ENCODE measurements at places on chromosomes 13 and 19.

- DNase-seq: no peak
These were observed 162.7 kb downstream of the POSTN start for GRCh38 chr13:37435881-37436280.

DNA sequence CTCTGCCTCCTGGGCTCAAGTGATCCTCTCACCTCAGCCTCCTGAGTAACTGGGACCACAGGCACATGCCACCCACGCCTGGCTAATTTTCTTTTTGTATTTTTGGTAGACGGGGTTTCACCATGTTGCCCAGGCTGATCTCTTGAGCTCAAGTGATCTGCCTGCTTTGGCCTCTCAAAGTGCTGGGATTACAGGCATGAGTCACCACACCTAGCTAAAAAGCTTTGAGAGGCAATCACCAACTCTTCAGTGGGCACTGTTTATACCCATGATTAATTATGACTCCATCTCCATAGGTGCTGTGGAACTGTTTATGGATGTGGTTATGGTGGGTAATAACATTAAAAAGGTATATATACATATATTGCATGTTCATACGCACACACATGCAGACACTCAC, 7.5 kb upstream of the RBM26 start:
- no peak for DNase-seq

DNA sequence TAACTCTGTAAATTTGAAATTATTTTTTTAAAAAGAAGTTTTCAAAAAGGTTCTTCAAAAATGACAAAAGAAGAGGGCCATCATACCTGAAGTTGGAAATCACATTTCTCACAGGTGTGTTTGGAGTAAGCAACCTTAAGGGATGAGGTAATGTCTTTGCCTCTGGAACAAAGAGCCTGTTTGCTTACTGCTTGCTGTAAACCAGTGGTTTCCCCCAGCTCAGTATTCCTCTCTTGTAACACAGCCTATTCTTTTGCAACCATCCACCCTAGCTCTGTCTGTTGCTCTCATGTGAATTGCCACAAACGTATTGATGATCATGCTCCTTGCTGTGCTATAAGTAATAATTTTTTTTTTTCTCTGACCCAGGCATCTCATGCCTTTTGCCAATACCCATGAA, 38.1 kb downstream of the UCHL3 start:
- DNase-seq: no peak

DNA sequence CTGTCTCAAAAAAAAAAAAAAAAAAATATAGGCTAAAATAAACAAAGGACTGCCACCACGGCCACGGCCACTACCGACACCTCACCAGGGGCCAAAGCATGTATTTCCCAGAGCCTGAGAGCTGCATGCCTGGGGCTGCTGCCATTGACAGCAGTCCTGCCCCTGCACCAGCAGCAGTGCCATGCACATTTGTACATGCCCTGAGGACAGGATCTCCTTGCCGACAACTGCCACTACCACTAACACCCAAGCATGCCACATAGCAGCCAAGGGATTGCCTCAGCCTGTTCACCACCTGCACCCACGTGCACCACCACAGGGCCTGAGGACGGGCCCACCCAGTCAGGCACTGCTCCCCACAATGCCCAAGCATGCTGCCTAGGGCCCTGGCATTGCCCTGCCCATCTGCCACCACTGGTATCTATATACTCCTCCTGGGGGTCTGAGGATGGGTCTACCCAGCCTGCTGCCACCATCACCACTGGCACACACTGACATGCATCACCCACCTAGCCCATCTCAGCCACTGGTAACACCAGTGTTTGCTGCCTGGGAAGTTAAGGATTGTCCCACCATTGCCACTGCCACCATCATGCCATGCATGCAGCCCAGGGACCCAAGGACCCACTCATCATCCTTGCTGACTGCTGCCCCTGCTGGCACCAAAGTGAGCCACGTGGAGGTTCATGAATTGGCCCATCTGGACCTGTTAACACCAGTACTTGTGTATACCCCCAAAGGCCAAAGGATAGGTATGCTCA, 10.6 kb upstream of the NUP62 start:
- DNase-seq: no peak

DNA sequence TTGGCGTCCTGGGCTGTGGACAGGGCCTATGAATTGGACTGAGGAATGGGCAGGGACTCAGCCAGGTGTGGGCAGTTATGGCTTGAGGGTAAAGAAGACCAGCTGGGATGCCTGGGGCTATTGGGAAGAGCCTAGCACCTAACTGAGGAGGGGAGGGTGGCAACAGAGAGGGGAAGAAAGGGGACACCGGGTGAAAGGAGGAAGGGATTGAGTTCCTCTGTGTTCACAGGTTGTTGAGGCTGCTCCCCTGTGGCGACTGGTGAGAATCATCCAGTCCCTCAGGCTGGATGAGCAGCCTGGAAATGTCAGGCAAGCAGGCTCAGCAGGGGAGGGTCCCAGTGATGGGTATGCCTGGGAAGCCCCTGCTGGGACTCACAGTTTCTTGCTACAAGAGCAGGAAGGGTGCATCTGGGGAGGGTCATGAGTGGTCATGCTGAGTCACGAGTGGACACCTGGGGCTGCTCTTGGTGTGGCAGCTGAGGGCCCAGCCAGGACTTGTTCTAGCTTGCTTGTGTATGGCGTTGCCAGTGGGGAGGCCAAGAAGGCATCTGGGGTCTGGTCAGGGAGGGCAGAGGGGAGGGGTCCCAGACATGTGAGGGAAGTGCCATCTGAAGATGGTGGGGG, 1.4 kb downstream of the ZNF324 start:
- DNase-seq: no peak

GRCh38 chr19:31171936-31172335, 177.3 kb downstream of the TSHZ3 start:
- DNase-seq: no peak

GRCh38 chr19:1608359-1609102, 3.3 kb upstream of the UQCR11 start:
- DNase-seq: no peak

- DNase-seq: peak; percentile 30
These were observed 685 bp downstream of the TCF3 start for GRCh38 chr19:1651568-1652291.

- no peak for DNase-seq
These were observed 124.8 kb downstream of the DCLK1 start for GRCh38 chr13:36006347-36006746.

- no peak for DNase-seq
These were observed 153.4 kb upstream of the STARD13 start for GRCh38 chr13:33438918-33439317.

GRCh38 chr19:19866611-19867248, 1.0 kb downstream of the ZNF253 start:
- DNase-seq: peak; percentile 16

GRCh38 chr19:32316034-32316433, 29.4 kb upstream of the ZNF507 start:
- no peak for DNase-seq

- no peak for DNase-seq
These were observed 154.6 kb upstream of the IPO5 start for GRCh38 chr13:97798836-97799235.

GRCh38 chr13:108212886-108213285, 2.5 kb downstream of the LIG4 start:
- no peak for DNase-seq

DNA sequence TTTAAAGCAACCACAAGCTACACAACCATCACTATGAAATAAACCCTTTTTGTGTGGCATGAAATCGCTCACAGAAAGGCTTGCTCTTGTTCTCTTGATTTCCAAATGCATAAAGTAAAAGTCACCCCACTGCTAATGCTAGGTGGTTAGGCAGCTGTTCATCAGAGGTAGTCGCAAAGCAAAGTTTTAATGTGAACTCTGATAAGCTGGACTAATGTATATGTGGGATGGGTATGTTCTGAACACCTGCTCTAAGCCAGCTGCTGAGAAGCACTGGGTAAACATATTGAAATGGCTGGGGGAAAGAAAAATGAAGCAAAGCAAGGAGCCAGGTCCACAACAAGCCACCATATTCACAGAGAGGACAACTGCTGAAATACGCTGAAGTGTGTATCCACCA, 142.3 kb downstream of the KLF12 start:
- DNase-seq: no peak

Data from stimulated activated CD4-positive, alpha-beta T cell treated with anti-CD3 and anti-CD28 coated beads, TNF-alpha, amount 100 ng/mL, for 24 hours (primary cell).